ENCODE measurements at places on chromosomes 1 and 21. TPM values are rescaled to one million over a fixed set of nuclear protein-coding genes. Genes with fewer than 3 reads are reported as not detected.

EPHA8 gene
- total RNA-seq, result 1.3 TPM

- no peak for DNase-seq
Observed at GRCh38 chr1:111505641-111506119, 2.2 kb upstream of the ADORA3 start.

DNA sequence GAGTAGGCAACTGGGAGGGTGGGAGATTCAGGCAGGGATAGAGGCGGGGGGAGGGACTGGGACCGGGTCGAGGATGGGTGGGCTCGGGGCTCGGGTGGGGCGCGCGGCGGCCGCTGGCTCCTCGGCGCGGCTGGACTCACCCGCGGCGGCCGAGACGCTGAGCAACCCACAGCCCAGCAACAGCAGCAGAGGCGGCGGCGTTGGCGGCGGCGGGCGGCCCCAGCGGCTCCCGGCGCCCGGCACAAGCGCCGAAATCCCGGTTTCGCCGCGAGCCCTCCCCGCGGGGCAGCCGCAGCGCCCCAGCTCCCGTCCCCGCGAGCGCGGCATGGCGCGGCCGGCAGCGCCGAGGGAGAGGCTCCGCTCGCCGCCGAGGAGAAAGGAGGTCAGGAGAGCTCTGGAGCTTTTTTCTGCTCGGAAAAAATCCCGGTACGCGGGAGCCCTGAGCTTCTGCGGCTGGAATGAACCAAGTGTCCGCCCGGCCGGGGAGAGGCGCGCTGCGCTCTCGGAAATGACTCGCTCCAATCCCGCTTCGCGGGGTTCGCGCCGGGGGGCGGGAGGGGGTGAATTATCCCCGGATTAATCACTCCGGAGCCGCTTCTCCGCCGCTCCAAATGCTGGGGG is at the start of gene CSMD2:
Gene CSMD2 (minus strand): TSS at position 460 of the 621 bp plus-strand sequence. CDS start 133 bp downstream, at position 327.
- no peak for DNase-seq

BCAN gene
- total RNA-seq, result 0.07 TPM

C1orf105 gene
- total RNA-seq, result not detected

- no peak for DNase-seq
Observed at GRCh38 chr1:200744143-200744542, 5.5 kb downstream of the CAMSAP2 start.

FCRLA gene
- total RNA-seq, result 0.20 TPM

KIAA0040 gene
- total RNA-seq, result 5.0 TPM

RNF223 gene
- total RNA-seq, result 0.20 TPM

OR2L3 gene
- total RNA-seq, result not detected

DNA sequence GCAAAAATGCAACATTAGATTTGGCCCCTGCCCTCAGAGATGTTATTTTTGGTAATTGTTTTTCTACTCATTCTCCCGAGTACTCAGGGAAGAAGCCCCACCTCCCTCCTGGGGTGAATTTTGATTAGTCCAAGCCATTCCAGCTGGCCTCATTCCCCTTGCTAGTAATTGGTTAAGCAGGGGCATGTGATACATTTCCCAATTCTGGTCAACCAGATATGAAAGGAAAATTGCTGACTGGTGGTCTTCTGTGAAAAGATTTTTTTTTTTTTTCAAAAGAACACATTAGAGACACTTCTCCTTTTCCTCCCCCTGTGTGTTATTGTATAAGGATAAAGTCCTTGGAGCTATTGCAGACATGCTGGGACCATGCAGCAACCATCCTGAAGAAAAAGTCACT is 71.1 kb upstream of the AKT3 start:
- no peak for DNase-seq

- DNase-seq, result no peak
Observed at GRCh38 chr1:226529891-226530290, 18.7 kb upstream of the STUM start.
